ENCODE measurements at places on chromosomes 11 and 22.

GRCh38 chr22:26479043-26479791 lies 4.4 kb downstream of the HPS4 start:
- no peak for DNase-seq

DNA sequence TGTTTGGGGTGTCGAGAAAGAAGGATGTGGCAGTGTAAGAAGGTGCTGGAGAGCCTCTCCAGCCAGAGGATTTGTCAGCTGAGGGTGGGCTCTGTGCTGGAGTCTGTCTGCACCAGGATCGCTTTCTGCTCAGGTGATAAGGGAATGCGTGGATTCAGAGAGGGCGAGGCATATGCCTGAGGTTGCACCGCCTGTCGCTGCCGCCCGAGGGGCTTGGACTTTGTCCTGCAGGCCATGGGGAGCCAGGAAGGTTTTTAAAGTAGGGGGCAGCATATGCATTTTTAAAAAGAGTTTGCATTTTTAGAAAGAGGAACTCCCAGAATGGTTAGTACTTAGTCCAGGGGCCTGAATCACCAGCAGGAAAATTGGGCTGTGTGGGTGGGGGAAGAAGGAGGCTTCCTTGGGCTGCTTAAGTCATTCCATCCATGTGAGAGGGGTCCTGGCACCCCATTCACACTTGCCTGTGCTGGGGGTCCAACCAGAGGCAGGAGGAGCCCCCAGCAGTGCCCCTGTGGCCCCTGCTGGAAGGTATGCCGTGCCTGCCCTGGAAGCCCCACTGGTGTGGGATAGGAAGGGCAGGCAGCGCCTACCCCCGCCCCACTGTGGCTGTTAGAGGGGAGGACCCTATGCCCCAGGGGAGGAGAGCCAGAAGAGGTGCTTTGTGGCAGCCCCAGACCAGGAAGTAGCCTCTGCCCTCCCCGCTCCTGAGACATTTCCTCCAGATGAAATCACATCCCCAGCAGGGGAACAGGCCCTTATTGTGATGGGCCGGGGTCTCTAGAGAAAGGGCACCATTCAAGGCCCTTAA lies 35.8 kb upstream of the MYRF start:
- DNase-seq = no peak

GRCh38 chr22:44933666-44934453 lies 75.9 kb downstream of the PHF21B start:
- no peak for DNase-seq

DNA sequence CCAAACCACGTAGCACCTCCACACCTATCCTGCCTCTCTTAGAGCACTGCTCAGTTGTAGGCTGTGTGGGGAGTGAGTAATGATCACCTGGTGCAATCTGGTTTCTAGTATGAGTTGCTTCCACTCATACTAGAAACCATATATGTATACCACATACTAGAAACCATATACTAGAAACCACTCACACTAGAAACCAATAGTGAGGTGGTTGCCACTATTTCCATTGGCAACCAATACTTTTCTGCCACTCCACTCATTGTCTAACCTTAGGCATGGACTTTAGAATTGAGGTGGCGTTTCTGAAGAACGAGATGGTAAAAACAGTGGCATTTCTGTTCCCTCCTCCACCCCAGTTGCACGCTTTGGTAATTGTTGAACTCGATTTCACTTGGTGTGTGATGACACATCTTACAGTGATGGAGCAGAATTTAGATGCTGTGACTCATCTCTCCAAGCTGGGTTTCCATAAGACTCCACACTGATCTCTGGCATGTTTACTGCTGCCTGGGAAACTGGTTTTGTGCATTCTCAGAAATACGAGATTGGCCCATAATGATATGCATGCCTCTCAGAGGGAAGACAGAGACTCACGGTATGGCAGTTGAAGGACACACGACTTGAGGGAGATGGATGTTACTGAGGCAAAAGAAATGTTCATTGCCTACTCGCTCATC lies 82.9 kb downstream of the KIRREL3 start:
- DNase-seq = no peak

DNA sequence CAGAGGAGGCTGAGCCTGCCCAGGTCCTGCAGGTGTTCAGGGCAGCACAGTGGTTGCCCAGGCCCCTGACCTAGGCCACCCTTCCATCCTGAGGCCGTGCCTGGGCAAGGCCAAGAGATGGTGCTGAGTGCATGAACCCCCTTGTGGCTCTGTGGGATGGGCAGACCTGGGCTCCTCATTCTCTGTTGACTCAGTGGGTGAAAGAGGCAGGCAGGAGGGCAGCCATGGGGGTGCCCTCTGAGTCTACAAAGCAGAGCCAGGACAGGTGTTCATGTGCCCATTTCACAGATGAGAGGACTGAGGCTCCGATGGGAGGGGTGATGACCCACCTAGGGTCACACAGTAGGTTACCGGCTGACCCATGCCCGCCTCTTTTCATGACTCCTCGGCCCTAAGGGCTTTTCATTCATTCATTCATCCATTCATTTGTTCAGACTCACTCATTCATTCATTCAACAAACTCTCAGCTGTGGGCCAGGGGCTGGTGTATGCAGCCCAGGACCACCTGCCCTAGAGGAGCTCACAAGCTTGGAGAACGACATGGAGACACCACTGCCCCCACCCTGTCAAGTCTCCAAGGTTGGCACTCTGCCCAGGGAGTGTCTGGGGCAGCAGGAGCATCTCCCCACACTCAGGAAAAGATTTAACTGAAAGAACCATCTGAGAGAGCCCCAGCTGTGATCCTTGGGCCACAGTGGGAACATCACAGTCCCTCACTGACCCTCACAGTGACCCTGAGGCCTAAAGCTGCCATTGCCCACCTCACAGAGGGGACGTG lies 40.5 kb downstream of the IGLL5 start:
- no peak for DNase-seq

- no peak for DNase-seq
Measured at GRCh38 chr11:2577031-2577990, 122.5 kb downstream of the KCNQ1OT1 start.

- no peak for DNase-seq
Measured at GRCh38 chr11:33412241-33412640, 155.1 kb downstream of the HIPK3 start.

DNA sequence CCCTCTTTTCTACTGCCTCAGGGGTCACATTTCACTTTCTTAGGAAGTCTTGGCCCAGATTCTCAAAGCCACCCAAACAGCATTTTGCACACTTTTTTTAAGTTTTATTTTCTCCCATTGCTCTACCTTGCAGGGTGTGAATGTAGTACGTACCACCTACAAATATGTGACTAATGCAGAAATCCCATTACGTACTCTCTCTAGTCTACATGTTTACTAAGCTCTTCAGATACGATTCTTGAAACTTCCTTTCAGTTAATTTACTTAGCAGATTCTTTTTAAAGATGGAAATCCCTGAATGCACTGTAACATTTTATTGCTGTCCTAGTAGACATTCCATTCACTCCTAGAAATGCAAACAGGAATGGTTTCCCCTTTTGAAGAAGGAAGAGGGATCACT lies 61.3 kb downstream of the LRRC4C start:
- DNase-seq = no peak

DNA sequence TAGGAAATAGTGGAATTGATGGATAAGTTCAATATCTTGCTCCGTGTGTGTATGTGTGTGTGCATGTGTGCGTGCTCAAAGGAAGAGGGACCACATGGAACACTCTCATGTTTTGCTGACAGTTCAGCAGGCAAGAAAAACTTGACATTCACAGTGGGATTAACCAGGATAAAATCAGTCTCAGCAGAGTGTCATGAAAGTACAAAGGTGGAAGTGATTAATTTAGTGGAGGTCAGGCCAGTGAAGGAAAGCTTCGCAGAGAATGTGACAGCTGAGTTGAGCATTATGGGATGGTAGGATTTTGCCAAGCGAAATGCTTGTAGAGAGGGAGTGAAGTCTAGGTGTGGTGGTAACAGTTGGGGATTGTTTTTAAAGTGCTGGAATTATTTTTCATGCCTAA lies 15.7 kb upstream of the FBXO3 start:
- DNase-seq = no peak

Data from right lung (tissue), 10 donors.